Stimulated activated CD4-positive, alpha-beta T cell treated with anti-CD3 and anti-CD28 coated beads, TNF-alpha, amount 100 ng/mL, for 24 hours (primary cell): ENCODE measurements at places on chromosomes 13 and 19.

DNA sequence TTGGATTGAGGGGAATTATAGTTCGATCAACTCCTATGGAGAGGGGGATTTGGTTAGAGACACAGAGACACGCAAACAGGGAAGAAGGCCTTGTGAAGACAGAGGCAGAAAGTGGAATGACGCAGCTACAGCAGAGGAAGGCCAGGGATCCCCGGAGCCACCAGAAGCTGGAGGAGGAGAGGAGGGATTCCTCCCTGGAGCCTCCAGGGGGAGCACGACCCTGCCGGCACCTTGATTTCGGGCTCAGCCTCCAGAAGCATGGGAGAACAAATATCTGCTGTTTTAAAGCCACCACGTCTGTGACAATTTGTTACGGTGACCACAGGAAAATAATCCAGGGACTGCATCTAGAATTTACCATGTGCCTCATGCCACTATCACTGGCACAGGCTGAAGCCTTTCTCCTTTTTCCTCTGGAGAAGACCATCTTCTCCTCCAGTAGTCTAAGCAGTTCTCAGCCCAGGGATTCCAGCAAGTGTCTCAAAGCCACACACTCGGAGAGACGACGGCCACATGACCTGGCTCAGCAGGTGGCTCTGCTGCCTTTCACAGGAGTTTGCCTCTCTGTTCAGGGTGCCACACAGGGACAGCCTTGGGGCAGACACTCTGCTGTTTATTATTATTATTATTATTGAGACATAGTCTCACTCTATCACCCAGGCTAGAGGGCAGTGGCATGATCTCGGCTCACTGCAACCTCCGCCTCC is 39.9 kb upstream of the CCNE1 start:
- DNase-seq, result no peak

GRCh38 chr13:34765446-34766180 is 176.5 kb upstream of the NBEA start:
- no peak for DNase-seq

- no peak for DNase-seq
Observed at GRCh38 chr19:13169769-13170168, 19.6 kb downstream of the IER2 start.

- no peak for DNase-seq
Observed at GRCh38 chr13:24997367-24997967, 98.5 kb upstream of the PABPC3 start.

DNA sequence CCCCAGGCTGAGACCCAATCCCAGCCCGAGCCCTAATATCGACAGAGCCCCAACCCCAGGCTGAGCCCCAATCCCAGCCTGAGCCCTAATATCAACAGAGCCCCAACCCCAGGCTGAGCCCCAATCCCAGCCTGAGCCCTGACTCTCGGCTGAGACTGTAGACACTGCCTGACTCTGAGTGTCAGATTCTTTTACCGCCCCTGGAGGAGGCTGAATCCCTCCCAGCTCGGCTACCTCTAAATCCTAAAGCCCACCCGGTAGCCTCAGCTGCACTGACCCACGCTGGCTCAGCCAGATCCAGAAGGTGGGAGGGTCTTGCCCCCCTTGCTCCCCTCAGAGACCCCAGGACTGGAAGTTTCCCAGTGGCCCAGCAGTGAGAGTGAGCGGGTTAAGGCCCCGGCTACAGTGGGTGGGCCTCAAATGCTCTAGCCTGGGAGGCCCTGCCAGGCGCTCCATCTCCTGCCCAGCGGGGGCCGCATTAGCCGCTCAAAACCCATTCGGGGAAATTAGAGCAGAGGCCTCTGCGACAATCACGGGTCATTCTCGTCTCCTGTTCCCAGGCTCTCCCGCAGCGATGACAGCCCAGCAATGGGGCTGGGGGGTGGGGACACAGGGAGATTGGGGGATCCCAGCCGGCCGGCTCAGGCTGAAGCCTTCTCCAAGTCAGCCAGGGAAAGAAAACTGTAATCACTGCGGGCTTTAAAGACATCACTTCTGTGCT is 43.8 kb downstream of the ZNRF4 start:
- DNase-seq, result no peak

GRCh38 chr19:51354742-51355148 is 11.4 kb downstream of the ETFB start:
- DNase-seq, result no peak

DNA sequence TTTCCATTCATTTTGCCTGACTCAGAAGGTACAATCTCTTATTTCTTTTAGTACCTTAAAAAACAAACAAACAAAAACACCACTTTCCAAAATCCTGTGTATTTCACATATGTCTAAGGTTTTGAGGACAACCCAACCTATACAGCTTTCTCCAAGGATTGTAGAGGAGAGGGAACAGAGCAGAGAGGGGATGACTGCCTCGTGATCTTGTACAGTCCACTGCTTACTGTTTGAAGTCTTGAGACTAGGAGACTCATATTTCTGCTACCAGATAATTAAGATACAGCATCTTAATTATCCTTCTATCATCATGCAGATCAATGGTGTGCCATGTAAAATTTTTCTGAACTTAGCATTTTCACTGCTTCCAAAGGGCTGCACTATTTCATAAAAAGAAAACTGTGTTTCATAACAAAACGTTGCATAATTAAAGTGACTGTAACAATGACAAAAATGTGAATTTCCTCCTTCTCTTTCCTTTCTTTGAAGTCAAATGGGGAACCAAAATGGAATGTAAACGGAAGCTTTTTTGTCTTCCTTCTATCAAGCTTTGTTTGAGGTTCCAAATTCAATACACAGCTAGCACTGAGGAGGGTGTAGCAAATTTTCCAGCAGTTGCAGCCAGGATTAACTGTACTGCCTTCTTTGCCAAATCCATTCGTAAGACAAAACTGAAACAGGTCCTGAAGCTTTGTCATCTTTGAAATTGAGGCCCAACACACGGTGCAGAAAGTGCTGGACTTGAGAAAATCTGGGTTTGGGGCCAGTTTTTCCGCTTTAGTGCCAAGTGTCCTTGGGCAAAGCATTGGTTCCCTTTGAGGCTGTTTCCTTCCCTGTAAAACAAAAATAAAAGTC is 34.9 kb upstream of the RCBTB2 start:
- DNase-seq, result no peak

DNA sequence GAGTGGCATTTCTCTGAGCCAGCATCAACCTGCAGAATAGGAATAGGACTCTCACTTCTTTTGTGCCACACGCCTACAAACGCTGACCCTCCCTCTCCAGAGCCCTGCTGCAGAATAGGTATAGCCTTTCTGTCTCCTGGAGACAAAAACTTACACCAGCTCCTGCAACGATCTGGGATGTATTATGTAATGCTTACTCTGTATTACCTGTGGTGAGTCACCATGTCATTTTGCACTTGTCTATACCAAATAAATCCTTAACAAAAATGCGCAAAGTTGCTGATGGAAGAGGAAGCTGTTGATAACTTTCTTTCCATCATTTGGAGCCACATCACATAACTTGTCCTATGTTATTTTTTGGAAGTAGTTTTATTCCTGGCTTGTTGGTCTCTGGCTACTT is 155.8 kb upstream of the FNDC3A start:
- DNase-seq, result no peak

DNA sequence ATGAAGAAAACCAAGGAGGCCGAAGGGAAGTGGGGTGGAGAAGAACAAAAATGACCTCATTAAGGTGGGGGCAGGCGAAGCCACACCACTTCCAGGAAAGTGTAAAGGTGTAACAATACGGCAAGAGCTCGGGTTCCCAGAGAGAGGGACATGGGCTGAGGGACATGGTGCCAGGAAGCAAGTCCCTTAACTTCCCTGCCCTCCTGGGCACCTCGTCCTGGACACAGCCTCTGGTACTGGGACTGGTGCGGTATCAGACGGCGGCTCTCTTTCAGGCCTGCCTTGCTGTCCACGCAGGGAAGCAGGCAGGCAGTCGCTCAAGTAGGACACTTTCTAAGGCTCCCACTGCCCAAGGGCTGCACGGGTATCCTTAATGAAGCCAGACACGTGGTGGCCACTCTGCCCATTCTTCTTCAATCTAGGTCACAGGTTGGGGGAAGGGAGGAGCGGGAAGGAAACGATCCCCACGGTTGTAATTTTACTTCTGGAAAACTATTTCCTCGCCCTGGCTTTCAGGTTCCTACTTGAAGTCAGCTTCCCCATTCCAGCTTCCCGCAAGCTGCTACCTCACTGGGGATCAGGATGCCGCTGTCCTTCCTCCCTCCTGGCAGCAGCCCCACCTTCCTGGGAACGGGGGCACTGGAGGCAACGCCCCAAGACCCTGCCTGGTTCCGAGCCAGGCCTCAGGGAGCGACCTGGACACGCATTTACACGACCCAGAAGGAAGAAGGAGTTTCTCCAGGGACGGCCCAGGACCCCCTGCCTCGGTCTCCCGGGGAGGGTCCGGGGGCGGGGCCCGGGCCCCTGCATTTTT is 1.2 kb downstream of the AP3D1 start:
- no peak for DNase-seq

- DNase-seq, result no peak
Observed at GRCh38 chr13:29771247-29771646, 79.2 kb downstream of the UBL3 start.

DNA sequence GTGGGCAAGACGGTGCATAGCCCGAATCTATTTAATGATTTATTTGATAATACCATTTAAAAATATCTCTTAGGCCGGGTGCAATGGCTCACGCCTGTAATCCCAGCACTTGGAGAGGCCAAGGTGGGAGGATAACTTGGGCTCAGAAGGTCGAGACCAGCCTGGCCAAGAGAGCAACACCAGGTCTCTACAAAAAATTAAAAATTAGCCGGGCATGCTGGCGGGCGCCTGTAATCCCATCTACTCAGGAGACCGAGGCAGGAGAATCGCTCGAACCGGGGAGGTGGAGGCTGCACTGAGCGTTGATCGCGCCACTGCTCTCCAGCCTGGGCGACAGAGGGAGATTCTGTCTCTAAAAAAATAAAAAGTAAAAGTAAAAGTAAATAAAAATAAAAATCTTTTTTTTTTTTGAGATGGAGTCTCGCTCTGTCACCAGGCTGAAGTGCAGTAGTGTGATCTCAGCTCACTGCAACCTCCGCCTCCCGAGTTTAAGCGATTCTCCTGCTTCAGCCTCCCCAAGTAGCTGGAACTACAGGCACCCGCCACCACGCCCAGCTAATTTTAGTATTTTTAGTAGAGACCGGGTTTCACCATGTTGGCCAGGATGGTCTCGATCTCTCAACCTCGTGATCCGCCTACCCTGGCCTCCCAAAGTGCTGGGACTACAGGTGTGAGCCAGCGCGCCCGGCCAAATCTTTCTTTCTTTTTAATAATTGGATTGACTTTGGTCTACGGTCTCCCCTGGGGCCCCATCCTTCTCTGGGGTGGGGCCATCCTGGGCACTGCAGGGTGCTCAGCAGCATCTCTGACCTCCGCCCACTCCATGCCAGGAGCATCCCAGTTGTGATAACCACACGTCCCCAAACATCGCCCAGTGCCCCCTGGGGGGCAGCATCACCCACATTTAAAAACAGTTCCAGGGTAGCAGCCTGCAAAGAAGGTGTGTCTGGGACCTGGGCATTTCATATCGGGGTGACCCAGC is 90.7 kb downstream of the GNG7 start:
- no peak for DNase-seq

- no peak for DNase-seq
Observed at GRCh38 chr19:6533746-6534418, 3.1 kb downstream of the TNFSF9 start.

- DNase-seq, result no peak
Observed at GRCh38 chr13:39675904-39676303, 20.4 kb downstream of the COG6 start.

- DNase-seq, result no peak
Observed at GRCh38 chr13:40375489-40376171, 290.8 kb downstream of the FOXO1 start.

GRCh38 chr19:46611776-46612175 is 10.6 kb downstream of the CALM3 start:
- DNase-seq, result no peak

GRCh38 chr19:43420954-43421353 is 6.3 kb downstream of the TEX101 start:
- no peak for DNase-seq

GRCh38 chr13:103430368-103430767 is 364.2 kb upstream of the SLC10A2 start:
- no peak for DNase-seq

DNA sequence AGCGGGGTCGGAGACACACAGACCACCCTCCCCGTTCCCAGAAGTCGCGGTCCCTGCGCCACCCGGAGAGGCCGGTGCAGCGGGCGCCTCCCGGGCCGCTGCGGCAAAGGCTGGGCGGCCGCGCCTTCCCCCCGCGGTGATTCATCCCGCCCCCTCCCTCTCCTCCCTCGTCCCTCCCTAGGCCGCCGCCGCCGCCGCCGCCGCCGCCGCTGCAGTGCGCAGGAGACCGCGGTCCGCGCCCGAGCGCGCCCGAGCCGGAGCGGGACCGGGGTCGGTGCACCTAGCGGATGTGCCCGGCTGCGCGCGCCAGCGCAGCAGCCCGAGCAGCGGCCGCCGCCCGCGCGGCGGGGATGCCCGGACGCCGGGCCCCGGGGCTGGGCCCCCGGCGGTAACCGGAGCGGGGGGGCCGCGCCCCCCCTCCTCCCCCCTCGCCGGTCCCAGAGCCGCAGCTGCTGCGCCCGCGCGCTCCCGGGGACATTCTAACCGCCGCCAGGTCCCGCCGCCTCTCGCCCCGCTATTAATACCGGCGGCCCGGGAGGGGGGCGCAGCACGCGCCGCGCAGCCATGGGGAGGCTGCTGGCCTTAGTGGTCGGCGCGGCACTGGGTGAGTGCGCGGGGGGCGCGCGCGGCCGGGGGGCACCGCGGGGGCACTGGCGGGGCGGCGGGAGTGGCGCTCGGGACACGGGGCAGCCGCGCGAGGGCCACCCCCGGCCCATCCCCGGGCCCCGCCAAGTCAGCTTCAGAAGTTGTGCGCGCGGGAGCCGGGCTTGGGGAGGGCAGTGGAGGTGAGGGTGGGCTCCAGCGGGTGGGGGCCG is at the start of gene SCN1B:
SCN1B (plus strand) TSS at position 214 of the 815 bp plus-strand sequence; CDS start at position 565, 351 bp downstream.
- DNase-seq, result peak; percentile 41

- DNase-seq, result no peak
Observed at GRCh38 chr13:114286808-114287207, 5.4 kb downstream of the UPF3A start.

GRCh38 chr13:47332149-47332548 is 435.3 kb upstream of the HTR2A start:
- no peak for DNase-seq

- no peak for DNase-seq
Observed at GRCh38 chr19:40831502-40832430, 18.5 kb downstream of the CYP2A6 start.

DNA sequence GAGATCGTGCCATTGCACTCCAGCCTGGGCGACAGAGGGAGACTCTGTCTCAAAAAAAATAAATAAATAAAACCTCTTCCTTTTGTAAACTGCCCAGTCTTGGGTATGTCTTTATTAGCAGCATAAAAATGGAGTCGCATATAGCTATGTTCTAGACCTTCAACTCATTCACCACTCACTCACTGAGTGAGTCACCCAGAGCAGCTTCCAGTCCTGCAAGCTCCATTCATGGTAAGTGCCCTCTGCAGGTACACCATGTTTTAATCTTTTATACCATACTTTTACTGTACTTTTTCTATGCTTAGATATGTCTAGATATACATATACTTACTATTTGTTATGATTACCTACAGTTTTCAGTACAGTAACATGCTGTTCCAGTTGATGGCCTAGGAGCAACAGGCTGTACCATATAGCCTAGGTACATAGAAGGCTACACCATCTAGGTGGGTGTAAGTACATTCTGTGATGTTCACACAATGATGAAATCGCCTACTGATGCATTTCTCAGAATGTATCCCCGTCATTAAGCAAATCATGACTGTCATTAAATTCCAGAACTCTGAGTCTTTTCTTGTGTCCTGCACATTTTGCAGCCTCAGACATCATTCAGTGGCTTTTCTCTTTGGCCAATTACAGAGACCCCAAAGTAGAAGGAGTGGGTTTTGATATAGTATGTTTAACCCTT is 13.7 kb upstream of the FARP1 start:
- no peak for DNase-seq

- no peak for DNase-seq
Observed at GRCh38 chr19:44662691-44663385, 8.4 kb upstream of the CEACAM19 start.
